ENCODE measurements at places on chromosomes 2 and 18.

GRCh38 chr2:56739413-56739812 is 555.6 kb downstream of the CCDC85A start:
- DNase-seq: no peak

GRCh38 chr2:45330637-45331409 is 280.2 kb downstream of the SRBD1 start:
- DNase-seq: no peak

- DNase-seq: no peak
Measured at GRCh38 chr2:67828066-67828465, 234.7 kb downstream of the C1D start.

DNA sequence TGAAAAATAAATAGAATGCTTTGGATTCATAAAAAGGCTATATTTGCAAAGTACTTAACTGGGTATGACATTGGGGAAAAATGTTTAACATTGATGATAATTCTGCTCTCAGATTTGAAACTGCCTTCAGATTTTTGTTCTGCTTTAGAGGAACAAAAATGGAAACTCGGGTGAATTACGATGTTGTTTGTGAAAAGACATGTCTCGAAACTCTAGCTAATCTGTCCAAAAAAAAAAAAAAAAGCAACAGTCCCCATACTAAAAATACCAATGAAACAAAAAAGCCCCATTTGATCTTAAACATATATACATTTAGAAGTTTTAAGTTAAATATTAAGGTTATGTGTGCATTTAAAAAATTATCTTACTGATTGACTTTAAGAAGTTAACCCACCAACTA is 3.0 kb downstream of the ZDBF2 start:
- DNase-seq: no peak

DNA sequence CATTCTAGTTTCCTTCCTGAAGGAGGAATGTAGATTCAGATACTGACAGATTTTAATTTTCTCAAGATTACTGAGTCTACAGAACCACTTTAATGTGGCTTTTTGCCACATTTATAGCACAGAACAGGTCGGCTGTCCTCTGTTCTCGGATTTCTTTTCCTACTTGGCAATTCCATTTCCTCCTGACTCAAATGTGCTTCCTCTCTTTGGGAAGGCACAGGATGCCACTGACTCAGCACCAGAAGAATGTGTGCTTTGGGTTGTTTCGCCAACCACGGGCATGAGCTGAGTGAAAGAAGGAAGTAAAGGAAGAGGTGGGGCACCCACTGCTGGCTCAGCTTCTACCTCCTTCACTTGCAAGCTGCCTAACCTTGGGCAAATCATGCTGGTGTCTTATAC is 970.6 kb upstream of the ACVR2A start:
- DNase-seq: no peak

GRCh38 chr2:190342611-190343010 is 778 bp upstream of the INPP1 start:
- no peak for DNase-seq

Data from activated CD4-positive, alpha-beta T cell treated with anti-CD3 and anti-CD28 coated beads, Interleukin-2, Interleukin-6, amounts not matched to agents 100 ng/mL and 50 ng/mL, durations not matched to agents 16 hours and 8 hours (primary cell).